ENCODE measurements at places on chromosomes 16 and 17.

- no peak for DNase-seq
Measured at GRCh38 chr17:35846055-35846809, 22.5 kb downstream of the HEATR9 start.

DNA sequence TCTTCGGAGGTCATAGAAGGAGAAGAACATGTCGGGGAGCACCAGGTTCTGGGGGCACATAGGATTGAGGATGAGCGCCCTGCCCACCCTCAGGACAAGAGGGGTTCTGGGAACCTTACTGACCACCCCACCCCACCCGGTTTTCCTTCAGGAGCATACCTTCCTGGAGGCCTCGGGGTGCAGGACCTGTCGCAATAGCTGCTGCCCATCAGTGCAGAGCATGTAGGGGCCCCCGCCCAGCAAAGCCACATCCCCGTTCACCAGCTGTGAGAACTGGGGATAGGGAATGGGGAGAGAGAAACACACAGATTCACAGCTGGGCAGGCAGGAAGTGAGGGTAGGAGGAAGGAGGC is 2.1 kb downstream of the ESRP2 start:
- DNase-seq = no peak

DNA sequence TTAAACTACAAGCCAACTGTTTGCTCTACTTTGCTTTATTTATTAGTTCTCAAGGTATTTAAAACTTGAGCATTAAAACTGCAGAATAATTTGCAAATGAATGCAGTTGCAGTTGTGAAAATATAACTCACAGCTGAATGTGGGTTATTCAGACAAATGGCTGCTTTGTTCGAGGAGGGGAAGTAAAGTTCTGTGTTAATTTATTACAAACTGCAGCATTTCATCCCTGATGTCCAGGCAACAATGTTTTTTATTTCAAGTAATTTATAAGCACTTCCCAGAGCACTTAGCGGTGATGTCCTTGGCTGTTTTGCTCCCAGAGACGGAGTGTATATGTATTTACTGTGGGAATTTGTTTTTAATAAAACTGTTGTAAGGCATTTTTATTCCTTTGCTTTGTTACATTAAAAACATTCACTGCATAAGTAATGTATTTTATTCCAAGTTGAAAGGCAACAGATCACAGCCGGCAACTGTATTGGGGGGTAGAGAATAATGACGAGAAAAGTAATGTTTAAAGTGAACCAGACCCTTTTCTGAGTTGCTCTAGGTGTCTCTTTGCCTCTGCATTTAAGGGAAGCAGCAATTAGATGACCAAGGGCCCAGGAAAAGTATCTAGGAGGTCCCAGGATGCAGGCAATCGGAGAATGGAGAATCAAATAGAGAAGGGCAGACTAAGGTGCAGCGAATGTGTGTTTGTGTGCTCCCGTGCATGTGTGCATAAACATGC is 291.2 kb upstream of the SALL1 start:
- no peak for DNase-seq

DNA sequence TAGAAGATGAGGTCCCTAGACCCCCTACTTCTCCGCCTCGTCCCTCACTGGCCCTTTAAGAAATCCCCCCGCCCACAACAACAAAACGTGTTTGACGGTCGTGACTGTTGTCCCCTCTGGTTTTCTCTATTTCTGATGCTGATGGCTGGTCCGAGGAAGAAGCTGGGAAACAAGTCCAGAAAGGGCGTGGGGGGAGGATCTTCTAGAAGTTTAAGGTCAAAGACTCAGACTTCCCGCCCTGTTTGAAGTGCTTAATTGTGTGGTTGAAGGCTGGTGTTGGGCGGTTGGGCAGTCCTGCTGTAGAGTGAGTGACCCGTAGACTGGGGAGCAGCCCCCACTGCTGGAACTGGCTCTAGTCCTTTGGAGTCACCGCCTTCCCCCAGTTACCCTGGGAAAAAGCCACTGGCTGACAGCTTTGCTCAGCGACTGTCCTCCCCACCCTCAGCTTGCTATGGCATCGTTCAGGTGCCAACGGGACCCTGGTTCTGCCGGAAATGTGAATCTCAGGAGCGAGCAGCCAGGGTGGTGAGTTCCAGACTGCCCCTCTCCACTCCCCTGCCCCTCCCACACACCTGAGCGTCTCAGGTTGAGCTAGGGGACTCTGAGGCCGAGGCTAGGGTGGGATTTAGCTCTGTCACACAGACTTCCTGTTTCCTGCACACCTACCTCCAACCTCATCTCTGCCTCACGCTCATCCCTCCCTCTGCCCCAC is 1.6 kb downstream of the MLLT6 start:
- DNase-seq = no peak

DNA sequence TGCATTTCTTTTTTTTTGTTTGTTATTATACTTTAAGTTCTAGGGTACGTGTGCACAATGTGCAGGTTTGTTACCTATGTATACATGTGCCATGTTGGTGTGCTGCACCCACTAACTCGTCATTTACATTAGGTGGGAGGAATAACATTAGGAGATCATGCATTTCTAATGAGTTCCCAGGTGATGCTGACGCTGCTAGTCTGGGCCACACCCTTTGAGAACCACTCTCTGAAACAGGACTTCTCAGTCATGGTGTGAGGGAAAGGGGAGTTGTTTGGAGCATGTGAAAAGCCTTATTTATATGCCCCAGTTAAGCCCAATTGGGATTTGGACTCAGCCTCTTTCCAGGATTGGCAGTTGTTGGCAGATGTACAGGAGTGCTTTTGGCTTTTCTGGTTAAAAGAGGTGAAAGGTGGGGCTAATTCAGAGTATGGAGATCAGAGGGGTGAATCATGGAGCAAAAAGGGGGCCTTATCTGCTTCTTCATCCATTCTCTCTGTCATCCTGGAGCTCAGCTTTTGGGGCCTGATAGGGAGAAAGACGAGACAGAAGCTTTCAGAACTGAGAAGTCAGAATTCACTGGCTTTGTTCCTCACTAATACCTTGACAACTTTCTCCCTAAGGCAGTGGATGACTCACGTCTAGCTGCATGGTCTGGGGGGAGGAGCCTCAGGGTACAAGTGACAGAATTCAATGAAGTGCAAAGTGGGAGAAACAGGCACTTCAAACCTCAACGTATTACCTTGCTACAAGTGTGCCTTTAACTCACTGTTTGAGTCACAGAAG is 180.0 kb upstream of the CACNG3 start:
- DNase-seq = no peak

GRCh38 chr16:13863075-13863765 is 56.7 kb upstream of the ERCC4 start:
- DNase-seq = no peak

DNA sequence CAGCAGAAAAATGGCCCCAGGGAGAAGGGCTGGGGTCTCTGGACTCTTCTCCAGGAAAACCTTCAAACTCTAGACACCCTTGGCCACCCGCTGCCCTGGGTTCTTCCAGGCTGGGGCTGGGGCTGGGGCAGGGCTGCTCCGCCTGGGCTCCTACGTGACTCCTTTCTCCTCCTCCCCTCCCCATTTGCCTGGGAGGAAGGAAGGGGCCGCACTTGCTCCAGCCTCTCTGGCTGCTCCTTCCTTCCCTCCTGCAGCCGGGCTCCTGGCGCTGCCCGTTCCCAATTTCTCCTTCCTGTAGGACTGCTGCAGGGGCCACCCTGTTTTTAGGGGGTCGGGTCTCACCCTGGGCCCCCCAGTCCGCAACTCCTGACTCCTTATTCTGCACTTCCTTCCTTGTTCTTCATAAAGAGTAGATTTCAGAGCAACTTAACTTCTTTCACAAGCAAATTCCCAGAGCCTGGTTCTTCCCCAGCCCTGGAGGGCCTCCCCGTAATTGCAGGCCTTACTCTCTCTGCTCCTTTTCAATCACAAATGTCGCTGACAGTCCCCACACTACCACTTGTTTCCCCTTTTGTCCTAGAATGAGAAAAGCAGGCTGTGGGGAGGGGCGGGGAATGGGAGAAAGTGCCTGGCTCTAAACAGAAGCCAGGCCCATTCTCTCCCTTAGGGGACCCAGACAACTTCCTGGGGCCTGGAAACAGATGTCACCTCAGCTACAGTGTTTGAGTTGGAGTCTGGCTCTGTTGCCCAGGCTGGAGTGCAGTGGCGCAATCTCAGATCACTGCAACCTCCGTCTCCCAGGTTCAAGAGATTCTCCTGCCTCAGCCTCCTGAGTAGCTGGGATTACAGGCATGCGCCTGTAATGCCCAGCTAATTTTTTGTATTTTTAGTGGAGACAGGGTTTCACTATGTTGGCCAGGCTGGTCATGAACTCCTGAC is 137.8 kb downstream of the ENGASE start:
- DNase-seq = no peak

DNA sequence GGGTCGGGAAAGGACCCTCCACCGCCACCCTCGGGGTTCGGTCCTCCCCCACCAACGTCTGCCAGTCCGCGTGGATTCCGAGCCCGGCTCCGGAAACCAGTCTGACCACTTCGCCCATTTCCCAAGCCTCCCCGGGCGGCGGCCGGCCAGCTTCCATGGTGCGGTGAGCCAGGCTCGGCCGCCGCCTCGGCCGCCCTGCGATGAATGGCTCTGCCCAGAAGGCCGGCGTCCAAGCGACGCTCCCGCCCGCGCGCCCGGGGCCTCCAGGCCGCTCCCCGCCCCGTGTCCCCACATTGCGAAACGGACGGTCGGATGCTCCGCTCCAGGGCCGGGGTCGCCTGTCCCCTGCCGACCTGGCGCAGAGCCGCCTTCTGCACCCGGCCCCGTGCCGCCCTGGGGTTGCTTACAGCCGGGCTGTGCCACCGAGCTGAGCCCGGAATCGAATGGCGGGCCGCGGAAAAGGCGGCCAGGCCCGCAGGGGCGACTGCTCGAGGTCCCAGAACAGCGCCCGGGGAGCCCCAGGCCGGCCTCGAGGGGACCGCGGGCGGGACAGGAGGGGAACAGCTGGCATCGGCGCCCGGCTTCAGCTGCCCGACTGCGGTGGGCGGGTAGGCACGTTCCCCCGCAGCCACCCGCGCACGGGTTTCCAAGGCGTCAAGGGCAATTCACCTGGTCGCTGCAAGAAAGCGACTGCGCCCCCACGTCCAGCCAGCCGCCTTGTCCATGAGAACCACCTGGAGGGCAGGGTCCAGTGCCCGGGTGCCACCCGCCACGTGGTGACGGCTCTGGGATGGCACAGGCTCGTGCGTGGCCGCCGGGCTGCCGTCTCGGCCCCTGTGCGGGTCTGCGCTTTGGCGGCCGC is 18.3 kb upstream of the CBX8 start:
- peak; percentile 69 for DNase-seq

DNA sequence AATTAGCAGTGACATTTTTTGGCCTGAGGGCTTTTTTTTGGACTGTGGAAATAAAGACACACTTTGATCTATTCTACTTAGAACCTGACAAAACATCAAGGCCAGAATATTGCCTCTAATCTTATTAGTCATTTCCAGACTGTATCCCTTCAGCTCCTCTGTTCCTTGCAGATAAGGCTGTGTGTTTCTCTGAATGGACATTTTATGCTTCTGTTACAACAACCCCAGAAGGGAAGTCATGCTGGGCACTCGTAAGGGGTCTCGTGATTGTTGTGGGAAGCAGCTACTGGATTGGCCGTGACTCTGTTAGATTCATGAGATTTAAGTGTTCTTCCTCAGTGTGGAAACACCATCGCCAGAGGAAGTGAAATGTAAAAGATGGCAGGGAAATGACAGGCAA is 31.6 kb upstream of the HS3ST2 start:
- DNase-seq = no peak

DNA sequence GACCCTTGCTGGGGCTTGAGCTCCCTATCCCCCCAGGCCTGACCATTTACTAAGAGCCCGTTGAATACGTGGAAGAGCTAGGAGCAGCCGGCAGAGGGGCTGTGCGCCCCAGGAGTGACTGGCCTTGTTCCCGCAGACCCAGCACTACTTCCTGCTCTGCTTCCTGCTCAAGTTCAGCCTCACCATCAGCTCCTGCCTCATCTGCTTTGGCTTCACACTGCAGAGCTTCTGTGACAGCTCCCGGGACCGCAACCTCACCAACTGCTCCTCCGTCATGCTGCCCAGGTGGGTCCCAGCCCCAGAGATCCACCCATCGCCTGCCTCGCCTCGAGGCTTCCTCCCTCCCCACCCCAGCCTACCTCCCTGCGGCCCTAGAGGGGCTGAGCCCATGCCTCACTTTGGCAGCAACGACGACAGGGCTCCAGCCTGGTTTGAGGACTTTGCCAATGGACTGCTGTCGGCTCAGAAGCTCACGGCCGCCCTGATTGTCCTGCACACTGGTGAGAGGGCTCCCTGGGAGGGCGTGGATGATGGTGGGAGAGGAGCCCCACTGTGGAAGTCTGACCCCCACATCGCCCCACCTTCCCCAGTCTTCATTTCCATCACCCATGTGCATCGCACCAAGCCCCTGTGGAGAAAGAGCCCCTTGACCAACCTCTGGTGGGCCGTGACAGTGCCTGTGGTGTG is 17.2 kb downstream of the CASKIN2 start:
- DNase-seq = no peak

- no peak for DNase-seq
Measured at GRCh38 chr17:76075364-76076145, 974 bp downstream of the GALR2 start.

DNA sequence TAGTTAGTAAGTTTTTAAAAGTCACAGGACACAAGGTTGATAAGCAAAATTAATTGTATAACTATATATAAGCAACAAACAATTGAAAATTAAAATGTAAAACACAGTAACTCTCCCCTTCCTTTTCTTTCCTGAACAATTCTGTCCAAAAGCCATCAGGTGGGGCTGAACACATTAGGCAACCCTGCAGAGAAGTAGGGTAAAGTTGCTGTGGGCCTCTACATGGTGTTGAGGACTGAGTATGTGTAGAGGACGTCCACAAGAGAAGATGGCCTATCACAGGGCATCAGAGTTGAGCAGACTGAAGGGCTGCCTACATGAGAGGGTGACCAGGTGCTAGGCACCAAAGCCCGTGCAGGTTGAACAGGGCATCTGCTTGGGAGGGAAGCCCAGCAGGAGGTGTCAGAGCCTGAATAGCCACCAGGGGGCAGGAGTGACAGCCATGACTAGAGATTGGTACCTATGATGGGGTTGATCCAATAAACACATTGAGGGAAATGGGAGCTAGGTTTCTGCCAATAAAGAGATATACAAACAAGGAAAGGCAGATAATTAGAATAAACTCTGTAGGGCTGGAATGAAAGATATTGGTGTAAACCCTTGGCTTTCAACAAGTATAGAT is 415.1 kb downstream of the NPIPA8 start:
- no peak for DNase-seq

- no peak for DNase-seq
Measured at GRCh38 chr16:55498101-55498500, 10.8 kb upstream of the LPCAT2 start.

DNA sequence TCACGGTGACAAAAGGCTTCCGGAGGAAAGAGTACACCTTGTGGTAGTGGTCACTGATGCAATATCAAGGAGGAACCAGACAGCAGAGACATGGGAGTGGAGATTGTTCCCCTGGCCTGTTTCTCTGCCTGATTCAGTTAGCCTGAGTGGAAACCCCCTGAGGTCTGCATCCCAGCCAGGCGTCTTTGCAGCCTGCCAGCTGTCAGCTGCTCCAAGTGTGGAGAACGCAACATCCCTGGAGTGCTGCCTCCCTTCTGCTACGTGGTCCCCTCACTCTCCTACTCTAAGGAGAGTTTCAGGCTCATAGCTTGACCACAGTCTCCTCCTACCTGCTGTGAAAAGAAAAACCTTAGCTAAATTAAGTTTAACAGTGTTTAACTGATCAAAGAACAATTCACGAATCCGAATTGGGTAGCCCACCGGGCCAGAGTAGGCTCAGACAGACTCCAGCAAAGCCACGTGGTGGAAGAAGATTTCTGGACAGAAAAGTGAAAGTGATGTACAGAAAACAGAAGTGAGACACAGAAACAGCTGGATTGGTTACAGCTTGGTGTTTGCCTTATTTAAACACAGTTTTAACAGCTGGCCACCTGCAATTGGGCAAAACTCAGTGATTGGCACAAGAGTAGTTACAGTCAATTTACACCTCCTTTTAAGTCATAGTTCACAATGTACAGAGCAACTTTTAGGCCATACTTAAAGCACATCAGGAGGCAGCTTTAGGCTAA is 188.6 kb downstream of the DNAH9 start:
- DNase-seq = no peak

GRCh38 chr17:30597776-30598288 is 120.6 kb downstream of the GOSR1 start:
- no peak for DNase-seq

Measured in right lung (tissue), 10 donors.